ENCODE measurements at places on chromosomes 2 and 18.

DNA sequence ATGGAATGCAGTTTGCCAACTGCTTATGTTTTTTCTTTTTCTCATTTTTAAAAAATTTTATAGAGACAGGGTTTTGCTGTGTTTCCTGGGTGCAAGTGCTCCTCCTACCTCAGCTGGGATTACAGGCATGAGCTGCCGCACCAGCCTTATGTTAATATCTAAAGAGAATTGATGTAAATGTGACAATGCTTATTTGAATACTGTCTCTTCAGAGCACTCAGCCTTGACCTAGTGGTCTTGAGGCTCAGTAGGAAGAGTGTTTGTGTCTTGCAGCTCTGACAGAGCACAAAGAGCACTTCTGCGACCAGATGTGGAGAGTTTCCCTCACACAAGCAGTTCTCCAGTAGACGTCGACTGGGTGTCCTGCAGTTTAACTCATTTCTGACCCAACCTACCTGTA, 55.3 kb downstream of the ARHGEF4 start:
- DNase-seq = no peak

DNA sequence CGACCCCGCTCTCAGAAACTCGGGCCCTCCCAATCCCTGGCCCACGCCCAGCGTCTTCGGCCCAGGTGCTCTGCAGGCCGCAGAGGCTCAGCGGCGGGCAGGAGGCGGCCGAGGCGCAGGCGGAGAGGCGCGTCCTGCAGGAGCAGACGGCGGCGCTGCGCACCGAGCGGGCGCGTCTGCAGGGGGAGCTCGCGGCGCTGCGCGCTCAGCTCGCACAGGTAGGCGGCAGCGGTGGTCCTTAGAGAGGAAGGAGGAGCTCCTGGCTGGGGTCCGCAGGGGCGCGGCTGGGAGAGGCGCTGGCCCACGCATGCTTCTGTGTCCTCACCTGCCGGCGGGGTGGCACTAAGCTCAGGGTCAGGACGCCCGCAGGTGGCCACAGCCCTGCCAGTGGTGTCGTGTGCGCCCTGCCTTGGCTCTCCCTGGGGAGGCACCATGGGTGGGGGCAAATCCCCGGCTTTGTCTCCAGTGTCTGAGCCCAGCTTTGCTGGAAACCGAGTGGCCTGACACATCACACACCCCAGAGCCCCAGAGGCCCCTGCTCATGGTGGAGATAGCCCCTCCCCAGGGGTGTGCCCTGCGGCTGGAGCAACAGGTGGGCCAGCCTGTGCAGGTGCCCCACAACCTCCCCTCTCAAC, 14.9 kb upstream of the SNED1 start:
- peak; percentile 49 for DNase-seq

GRCh38 chr2:48927355-48927754, 171.8 kb upstream of the LHCGR start:
- no peak for DNase-seq

- DNase-seq = no peak
Measured at GRCh38 chr18:77677536-77677935, 427.9 kb downstream of the GALR1 start.

DNA sequence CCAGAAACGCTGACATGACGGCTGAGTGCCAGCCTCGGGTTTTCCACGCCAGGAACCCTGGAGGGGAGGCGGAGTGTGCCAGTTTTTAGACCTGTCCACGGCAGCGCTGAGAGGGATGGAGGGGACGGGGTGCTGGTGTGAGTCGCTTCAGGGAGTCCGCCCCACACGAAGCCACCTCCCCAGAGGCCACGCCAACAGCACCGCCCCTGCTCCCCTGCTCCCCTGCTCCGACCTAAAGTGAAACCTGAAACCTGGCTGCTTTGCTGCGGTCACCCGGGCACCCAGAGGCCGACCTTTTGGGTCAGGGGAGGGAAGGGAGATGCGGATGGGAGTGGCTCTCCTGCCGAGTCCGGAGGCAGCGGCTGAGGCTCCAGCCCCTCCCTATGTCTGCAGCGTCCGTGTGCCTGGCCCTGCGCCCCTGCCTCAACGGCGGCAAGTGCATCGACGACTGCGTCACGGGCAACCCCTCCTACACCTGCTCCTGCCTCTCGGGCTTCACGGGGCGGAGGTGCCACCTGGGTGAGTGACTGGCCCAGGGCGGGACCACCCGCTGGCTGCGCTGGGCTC, 38.1 kb downstream of the SNED1 start:
- DNase-seq = peak; percentile 75

DNA sequence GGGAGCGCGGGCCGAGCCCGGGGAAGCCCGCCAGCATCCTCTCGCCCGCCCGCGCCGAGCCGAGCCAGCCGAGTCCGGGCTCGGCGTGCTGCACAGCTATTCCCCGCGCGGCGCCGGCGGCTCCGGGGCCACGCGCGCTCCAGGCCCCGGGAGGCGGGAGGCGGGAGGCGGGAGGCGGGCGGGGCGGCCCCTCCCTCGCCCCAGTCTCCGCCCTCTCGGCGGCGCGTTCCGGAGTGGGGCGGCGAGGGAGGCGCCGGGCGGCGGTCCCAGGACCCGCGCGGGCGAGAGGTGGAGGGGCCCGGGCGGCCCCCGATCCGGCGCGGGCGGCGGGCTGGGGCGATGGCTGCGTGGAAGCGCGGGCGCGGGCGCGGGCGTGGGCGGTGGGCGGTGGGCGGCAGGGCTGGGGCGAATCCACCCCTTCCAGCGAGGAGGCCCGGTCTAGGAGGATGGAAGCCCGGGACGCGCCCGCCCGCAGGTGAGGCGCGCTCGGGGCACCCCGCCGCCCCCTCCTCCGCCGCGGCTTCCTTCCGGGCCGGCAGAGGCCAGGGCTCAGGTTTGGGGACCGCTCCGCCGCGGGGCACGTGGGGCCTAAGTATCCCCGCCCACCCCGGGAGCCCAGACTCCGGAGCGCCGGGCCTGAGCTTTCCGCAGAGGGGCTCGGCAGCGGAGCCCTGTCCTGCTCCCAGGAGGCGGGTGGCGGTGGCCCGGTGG, at the start of gene ADCY3:
ADCY3 (minus strand) TSS at position 140 of the 711 bp plus-strand sequence. CDS start 1,250 bp downstream, outside the sequence.
- DNase-seq = peak; percentile 81

GRCh38 chr18:34726286-34727004, 16.3 kb downstream of the DTNA start:
- no peak for DNase-seq

DNA sequence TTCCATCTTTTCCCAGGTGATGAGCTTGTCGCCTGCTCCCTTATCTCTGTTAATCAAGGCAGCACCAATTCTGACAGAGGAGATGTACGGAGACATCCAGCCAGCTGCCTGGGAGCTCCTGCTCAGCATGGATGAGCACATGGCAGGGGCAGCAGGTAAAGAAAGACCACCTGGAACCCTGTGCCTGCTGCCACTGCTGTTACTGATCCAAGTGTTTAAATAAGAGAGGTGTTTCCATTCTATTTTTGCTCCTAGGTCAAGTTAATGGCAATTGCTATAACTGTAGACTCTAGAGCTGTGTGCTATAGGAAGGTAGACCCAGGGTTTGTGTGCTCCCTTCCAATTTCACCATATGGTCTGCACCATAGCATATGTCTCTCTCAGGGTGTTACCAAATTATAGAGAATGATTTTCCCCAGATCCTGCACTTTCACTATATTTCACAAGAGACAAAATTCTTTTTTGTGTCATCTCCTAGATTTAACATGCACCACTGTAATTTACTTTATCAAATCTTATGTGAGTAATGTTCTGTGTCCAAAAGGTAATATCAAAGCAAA, 88.6 kb upstream of the RPE start:
- DNase-seq = no peak

DNA sequence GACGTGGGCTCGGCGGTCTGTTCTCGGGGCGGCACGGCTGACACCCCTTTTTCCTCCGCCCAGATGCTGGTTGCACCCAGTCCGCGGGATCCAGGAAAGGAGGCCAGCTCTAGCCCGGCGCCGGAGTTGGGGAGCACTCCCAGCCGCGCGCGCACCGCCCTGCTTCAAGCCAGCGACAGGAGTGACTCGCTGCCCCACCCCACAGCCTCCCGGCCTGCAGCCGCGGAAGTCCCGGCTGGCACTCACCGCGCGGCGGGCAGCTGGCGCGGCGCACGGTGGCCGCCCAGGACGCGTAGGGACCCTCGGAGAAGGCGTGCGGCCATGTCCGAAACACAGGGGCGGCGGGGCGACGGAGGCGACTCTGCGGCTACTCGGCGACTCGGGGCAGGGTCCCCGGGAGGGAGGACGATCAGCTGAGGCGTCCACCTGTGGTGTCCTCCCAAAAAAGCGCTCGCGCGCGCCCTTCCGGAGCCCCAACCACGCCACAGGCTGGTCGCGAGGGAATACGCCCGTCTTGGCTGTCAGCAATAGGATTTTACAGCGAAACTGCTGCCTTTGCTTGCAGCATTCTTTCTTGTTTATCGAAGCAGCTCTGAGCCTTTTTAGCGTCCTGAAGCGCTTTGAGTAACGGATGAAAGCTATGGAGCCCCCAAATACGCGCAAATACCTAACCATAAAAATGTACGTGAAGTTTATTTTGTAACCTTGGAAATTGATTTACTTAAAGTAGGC, at the start of gene ACADL:
ACADL (minus strand) TSS at position 507 of the 732 bp plus-strand sequence; CDS start at position 323, 184 bp downstream.
- DNase-seq = peak; percentile 24

- no peak for DNase-seq
Measured at GRCh38 chr2:195392446-195393336, 264.3 kb upstream of the SLC39A10 start.

GRCh38 chr2:100808582-100808981, 11.4 kb upstream of the NPAS2 start:
- no peak for DNase-seq

GRCh38 chr2:222538535-222538934, 114.2 kb downstream of the SGPP2 start:
- no peak for DNase-seq

DNA sequence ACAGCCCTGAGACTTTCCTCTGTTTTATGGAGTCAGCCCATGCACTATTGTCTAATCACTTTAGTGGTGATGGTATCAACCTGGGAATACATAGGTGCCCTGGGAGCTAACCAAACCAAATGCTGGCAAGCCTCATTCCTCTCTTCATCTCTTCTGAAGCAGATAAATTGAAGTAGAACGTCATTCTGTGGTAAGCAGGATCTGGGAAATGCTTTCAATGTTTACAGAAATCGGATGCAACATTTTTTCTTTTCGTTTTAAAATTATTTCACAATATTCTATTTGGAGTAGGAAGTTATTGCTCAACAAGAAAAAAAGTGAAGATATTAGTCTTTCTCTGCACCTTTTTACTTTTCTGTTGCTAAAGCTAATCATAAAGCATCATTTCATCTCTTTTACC, 114.2 kb downstream of the RBMS1 start:
- DNase-seq = no peak

- DNase-seq = no peak
Measured at GRCh38 chr2:190789074-190790004, 91.3 kb upstream of the GLS start.

GRCh38 chr2:105437708-105438103, 38.9 kb upstream of the FHL2 start:
- DNase-seq = no peak

GRCh38 chr2:147331790-147332419, 512.9 kb upstream of the ACVR2A start:
- peak; percentile 34 for DNase-seq

DNA sequence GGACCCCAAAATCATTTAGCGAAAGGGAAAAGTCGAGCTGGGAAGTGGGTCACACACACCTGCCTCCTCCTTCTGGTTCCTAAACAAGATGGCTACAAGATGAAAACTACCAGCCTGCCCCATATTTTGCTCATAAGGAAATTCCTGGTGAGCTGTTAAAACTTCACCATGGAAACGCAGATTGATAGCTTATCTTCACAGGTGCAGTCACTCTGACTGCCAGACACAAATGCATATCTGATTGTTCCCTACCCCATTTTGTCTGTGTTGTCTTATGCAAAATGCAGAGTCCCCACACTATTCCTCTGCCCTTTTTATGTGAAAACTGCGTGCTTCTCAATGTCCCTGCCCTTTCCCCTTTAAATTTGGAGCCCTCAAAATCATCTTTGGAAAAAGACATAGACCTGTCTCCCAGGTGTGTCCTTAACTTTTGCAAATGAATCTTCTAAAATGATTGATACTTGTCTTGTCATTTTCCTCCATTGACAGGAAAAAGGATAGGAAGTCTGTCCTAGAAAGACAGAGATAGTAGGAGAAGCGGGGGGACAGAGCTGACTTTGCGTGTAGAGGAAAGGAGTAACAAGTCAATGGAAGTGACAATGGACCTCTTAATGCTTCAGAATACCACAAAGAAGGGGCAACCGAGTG, 38.9 kb upstream of the THOC1 start:
- no peak for DNase-seq

- DNase-seq = peak; percentile 27
Measured at GRCh38 chr2:70552501-70553333, 909 bp downstream of the TGFA start.

GRCh38 chr18:58255701-58256311, 211.8 kb downstream of the NEDD4L start:
- no peak for DNase-seq

DNA sequence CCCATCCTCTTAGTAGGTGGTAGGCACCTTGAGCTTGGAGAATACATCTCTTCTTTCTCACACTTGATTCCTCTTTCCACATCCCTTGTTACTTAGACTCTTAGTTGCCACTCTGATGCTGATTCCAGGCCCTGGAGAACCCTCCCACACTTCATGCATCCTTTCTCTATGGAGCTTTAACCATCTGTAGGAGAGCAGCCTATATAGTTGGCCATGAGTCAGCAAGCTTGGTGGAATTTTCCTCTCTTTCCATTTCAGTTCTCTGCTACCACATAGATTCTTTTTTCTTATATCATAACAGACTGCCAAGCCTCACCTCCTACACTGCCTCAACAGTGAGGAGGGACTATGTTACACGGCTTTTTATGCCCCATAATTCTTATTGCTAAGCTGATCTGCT, 851.6 kb upstream of the CDH2 start:
- no peak for DNase-seq

- no peak for DNase-seq
Measured at GRCh38 chr2:212124598-212124997, 414.0 kb downstream of the ERBB4 start.

DNA sequence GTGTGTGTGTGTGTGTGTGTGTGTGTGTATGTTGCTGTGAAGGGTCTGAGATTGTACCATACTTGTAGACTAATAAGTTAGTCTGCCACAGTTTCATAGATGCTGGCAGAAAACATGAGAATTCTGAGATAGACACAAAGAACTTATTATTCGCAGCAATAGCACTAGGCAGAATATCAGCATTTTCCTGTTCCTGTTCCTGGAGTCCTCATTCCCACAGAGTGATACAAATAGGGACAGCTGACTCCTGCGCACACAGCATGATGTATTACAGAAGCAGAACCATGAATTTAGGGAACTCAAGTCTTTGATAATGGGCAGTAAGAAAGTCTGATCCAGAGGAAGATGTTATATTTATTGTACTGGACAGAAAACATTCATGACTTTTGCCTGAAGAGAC, 1466.3 kb downstream of the DPP10 start:
- no peak for DNase-seq
